ENCODE measurements at places on chromosomes 1 and 21.

GRCh38 chr1:29973406-29973805 is 737.1 kb downstream of the PTPRU start:
- no peak for DNase-seq

DNA sequence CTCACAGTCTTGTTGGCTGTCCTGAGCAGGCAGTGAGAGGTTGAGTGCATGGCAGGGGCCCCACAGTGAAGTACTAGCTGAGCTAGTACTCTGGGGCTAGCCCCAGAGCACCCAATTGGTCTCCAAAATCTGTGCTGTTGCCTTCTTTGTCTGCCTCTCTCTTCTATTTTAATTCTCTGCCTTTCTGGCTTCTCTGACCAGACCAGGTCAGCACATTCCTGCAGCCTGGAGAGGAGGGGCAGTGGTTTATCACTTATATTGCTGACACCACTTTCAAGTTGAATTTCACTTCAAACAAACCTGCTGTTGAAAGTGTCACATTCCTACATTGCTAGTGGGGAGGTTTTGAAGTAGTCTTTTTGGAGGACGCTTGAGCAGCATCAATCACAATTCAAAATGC is 628.7 kb downstream of the PTPRU start:
- DNase-seq, result no peak

- no peak for DNase-seq
Measured at GRCh38 chr1:232861107-232861506, 55.9 kb downstream of the MAP10 start.

DNA sequence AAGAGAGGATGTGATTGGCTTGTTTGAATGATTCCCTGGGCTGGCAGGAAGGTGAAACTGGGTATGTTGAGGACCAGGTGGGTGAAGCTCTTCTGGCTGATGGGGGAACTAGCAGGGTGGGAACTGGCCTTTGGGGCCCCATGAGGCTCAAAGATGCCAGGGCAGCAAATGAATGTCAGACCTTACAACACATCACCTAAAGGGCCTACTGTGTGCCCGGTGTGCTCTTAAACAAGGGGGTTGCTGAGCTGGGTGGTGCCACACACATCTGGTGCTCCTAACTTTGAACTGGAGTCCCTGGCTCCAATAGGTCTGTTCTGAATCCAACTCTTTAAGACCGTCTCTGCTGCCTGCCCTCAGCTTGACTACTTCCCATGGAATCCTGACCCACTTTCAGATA is 21.3 kb upstream of the HTR1D start:
- no peak for DNase-seq

DNA sequence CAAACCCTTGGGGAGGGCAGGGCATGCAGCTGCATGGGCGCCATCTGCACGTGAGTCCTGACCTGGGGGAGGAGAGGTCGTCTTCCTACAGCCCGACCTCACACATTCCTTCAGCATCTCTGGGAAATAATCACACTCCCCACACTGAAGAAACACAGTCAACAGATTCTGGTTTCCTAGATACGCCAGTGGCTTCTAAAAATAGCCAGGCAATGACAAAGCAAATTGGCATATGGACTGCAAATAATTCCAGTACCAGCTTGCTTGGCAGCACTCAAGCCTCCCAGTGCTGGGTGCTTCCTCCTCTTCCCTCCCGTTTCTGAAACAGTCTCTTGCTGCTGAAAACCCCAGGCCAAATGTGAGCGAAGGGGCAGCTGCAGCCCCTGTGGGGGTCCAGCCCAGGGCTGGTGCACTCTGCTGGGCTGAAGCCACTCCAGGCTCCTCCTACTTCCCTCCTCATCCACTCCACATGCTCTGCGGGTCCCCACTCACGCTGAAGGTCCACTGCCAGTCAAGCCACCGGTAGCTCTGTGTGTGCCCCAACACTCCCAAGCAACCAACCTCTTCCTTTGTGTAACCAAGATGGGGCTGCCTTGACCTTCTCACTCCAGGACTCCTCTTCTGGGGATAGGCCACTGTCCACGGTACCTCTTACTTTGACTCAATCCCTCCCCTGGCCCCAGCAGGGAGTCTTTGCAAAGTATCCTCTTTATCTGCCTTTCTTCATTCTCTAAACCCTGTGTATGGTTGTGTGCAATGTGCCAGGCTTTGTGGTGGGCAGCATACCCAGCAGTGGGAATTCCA is 69.0 kb downstream of the KCND3 start:
- DNase-seq, result no peak

Data from T-helper 22 cell (primary cell).